Ovary (tissue), 10 donors: ENCODE measurements at places on chromosomes 12 and 14. TPM values are rescaled to one million over a fixed set of nuclear protein-coding genes. Genes with fewer than 3 reads are reported as not detected.

The SYT1 gene
- total RNA-seq: 0.45 TPM

GRCh38 chr12:100473050-100473715 lies 483 bp upstream of the NR1H4 start:
- H3K36me3 ChIP-seq: no peaks in the 10 kb centered on the region
- H3K27me3 ChIP-seq: no peaks in the 10 kb centered on the region
- H3K4me3 ChIP-seq: no peak overlapping the region
- DNase-seq: no peak

GRCh38 chr12:88519802-88520435 lies 60.4 kb downstream of the KITLG start:
- H3K27me3 ChIP-seq: no peaks in the 10 kb centered on the region
- H3K27ac ChIP-seq: no peak overlapping the region
- peaks cover 5% of the 10 kb centered on the region for H3K4me1 ChIP-seq
- DNase-seq: no peak
- no peaks in the 10 kb centered on the region for H3K36me3 ChIP-seq
- H3K4me3 ChIP-seq: no peak overlapping the region

The CDCA4 gene
- 9.3 TPM for total RNA-seq

DNA sequence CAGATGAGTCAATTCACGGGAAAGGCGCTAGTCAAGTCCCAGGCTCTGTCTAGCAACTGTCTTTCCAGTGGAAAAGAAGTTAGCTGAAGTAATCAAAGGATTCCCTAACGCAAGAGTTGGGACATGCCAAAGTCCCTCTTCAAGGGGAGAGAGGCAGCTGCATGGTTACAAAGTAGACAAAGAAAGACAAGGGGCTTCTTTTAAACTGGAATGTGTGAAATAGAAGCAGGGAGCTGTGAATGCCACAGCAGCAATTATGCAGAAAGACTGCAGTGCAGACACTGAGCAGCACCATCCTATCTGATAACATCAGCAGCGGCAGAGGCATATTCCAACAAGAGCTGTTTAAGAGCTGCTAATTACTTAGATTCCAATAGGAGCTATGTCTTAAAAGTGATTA lies 12.5 kb upstream of the CIPC start:
- no peaks in the 10 kb centered on the region for H3K27me3 ChIP-seq
- DNase-seq: no peak
- H3K4me3 ChIP-seq: no peak overlapping the region
- no peaks in the 10 kb centered on the region for H3K4me1 ChIP-seq
- H3K36me3 ChIP-seq: no peaks in the 10 kb centered on the region

GRCh38 chr14:99753225-99754140 lies 39.7 kb upstream of the EML1 start:
- no peak overlapping the region for H3K4me3 ChIP-seq
- DNase-seq: no peak
- no peaks in the 10 kb centered on the region for H3K27me3 ChIP-seq
- no peaks in the 10 kb centered on the region for H3K36me3 ChIP-seq
- H3K27ac ChIP-seq: no peak overlapping the region
- H3K4me1 ChIP-seq: peaks cover 14% of the 10 kb centered on the region

- H3K27ac ChIP-seq: no peak overlapping the region
- no peaks in the 10 kb centered on the region for H3K36me3 ChIP-seq
- DNase-seq: no peak
- H3K27me3 ChIP-seq: no peaks in the 10 kb centered on the region
Measured at GRCh38 chr12:122394626-122395194, 27.8 kb downstream of the CLIP1 start.

- no peak overlapping the region for H3K27ac ChIP-seq
- no peak overlapping the region for H3K4me3 ChIP-seq
- no peaks in the 10 kb centered on the region for H3K27me3 ChIP-seq
- no peaks in the 10 kb centered on the region for H3K36me3 ChIP-seq
Measured at GRCh38 chr14:59055439-59056045, 132.9 kb upstream of the DAAM1 start.

GRCh38 chr14:101147848-101148247 lies 244.3 kb upstream of the RTL1 start:
- no peaks in the 10 kb centered on the region for H3K36me3 ChIP-seq
- H3K4me1 ChIP-seq: no peaks in the 10 kb centered on the region
- H3K27ac ChIP-seq: no peak overlapping the region
- H3K27me3 ChIP-seq: no peaks in the 10 kb centered on the region
- no peak overlapping the region for H3K4me3 ChIP-seq
